Caudate nucleus (tissue), 63 donors: ENCODE measurements at places on chromosomes 16 and 17.

- DNase-seq = no peak
These were observed 44.8 kb downstream of the GLG1 start for GRCh38 chr16:74562117-74562516.

DNA sequence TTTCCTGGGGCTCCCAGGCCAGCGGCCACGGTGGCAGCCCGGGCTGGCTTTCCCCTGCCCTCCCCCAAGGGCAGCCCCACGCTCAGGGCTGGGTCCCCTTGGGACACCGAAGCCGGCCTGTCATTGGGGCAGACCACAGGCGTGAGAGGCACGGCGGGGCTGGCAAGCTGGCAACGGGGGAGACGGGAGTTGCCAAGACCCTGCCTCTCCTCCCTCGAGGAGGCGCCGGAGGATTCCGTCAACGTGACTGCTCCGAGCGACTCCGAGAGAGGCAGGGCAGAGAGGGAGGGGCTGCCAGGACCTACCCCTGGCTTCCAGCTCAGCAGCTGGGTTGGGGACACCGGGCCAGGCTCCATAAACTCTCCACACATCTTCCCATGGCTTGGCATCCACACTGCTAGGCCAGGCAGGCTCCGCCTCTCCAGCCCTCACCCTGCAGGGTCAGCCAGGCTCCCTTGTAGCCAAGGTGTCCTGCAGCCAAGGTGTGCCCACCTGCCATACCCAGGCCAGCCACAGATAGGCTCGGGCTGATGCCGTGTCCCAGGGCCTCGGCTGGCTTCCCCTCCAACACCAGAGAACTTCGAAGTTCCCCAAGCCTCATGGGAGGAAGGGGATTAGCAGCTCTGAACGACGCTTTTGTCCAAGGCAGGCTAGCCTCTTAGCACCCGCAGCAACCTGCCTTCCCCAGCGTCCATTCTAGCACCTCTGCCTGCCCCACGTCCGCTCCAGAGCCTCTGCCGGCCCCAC lies 25.5 kb downstream of the TIMM22 start:
- no peak for DNase-seq

GRCh38 chr16:69190598-69190997 lies 3.6 kb downstream of the SNTB2 start:
- no peak for DNase-seq

DNA sequence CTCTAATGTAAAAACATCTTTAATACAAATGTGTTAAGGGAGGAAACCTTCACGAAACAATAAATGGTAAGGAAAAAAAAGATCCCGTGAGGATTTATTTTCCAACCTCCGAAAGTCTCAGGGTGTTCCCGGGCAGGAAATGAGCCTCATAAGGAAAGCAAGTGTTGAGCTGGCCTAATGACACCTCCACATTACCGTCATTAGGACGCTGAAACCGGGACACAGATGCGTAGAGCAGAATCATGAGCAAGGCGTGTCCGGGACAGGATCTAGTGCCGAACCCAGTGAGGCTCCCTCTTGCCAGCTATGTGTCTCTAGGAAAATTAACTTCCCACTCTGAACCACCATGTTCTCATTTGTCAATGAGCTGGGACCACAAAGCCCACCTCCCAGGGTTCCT lies 22.7 kb upstream of the CYTH1 start:
- DNase-seq = no peak

- no peak for DNase-seq
These were observed 6.6 kb downstream of the ENDOV start for GRCh38 chr17:80421381-80422090.

DNA sequence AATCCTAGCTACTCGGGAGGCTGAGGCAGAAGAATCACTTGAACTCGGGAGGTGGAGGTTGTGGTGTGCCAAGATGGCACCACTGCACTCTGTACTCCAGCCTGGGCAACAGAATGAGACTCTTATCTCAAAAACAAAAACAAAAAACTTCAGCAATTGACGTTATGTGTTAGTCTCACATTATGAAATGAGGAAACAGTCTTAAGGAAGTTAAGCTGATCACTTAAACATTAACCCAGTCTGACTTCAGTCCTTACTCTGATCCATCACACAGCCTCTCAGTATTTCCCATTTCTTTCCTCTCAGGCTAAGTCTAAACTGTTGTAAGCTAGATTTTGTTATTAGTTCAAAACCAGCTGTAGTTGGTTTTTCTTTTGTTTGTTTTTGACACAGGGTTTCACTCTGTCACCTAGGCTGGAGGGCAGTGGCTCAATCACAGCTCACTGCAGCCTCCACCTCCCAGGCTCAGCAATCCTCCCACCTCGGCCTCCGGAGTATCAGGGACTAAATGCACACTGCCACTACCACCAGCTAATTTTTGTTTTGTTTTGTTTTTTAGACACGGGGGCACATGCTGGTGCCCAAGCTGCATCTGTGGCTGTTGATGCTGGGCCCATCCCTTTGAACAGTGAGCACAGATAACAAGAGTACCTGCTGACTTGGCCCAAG lies 6.3 kb downstream of the JPT1 start:
- no peak for DNase-seq

- DNase-seq = no peak
These were observed 24.2 kb downstream of the FAM20A start for GRCh38 chr17:68576811-68577496.

DNA sequence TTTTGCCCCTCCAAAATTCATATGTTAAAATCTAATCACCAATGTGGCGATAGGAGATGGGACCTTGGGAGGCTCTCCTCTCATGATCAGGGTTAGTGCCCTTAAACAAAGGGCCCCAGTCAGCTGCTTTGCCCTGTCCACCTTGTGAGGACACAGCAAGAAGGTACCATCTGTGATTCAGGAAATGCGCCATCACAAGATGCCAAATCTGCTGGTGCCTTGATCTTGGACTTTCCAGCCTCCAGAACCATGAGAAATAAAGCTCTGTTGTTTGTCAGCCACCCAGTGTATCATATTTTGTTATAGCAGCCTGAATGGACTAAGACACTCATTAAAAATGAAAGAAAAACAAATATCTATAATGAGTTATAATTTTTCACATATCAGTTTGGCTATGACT lies 63.0 kb upstream of the NKD1 start:
- no peak for DNase-seq

DNA sequence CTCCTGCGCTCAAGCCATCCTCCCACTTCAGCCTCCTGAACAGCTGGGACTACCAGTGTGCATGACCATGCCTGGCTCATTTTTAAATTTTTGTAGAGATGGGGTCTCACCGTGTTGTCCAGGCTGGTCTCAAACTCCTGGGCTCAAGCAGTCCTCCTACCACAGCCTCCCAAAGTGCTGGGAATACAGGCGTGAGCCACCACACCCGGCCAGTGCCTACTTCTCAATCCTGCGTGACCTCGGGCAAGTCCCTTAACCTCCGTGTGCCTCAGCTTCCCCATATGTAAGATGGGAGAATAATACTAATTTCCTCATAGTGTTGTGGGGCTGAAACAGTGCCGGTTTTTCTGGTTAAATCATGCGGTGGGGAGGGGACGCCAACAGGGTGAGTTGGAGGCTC lies 143.5 kb upstream of the CIBAR2 start:
- no peak for DNase-seq

GRCh38 chr17:29004081-29004692 lies 1.6 kb downstream of the SEZ6 start:
- no peak for DNase-seq

- no peak for DNase-seq
These were observed 25.3 kb upstream of the ZNF469 start for GRCh38 chr16:88357317-88358022.

- no peak for DNase-seq
These were observed 3.9 kb upstream of the SGCA start for GRCh38 chr17:50161911-50162288.

- no peak for DNase-seq
These were observed 6.7 kb downstream of the PLA2G15 start for GRCh38 chr16:68251832-68252231.

GRCh38 chr17:37465069-37465616 lies 24.5 kb upstream of the DUSP14 start:
- no peak for DNase-seq

- no peak for DNase-seq
These were observed 655 bp downstream of the HIRIP3 start for GRCh38 chr16:29994600-29995323.

- DNase-seq = peak; percentile 27
These were observed 123.8 kb downstream of the SMG6 start for GRCh38 chr17:2179615-2180295.

- DNase-seq = peak; percentile 30
These were observed at the start of gene GPRC5C for GRCh38 chr17:74431568-74432423. GPRC5C (plus strand) TSS chr17:74432088; CDS start chr17:74439777, 7,689 bp downstream.

DNA sequence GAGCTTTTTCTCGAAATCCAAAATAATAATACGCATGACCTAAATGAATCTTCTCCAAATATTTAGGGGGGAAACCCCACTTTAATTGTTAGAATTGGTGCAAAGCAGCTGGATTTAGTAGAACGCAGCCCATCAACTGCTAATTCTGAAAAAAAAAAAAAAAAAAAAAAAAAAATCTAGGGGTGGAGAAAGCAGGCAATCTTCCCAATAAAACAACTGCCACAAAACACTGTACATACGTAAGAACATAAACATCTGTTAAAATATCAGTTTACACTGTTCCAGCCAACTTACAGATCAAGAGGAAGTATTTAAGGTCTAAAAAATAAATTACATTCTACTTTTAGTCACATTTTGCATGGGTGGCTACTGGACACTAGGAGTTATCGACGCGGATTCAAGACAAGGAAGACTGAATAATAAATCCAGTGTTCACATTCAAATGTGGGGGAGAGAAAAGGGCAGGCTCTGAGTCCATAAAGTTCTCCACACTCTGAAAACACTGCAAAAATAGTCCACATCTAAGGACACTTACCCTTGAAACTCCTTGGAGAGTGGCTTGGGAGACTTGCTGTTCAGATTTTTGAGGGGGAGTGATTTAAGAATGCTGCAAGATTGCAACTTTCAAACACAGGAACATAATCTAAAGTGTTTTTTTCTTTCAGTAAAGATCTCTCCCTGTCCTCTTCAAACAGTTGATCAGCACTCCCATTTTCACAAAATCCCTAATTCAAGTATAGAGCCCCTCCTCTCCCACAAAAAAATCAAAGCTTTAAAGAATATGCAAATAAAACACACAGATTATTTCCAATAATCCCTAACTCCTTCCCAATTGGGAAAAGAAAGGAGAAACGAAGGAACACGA lies 1.3 kb downstream of the APPBP2 start:
- DNase-seq = no peak

DNA sequence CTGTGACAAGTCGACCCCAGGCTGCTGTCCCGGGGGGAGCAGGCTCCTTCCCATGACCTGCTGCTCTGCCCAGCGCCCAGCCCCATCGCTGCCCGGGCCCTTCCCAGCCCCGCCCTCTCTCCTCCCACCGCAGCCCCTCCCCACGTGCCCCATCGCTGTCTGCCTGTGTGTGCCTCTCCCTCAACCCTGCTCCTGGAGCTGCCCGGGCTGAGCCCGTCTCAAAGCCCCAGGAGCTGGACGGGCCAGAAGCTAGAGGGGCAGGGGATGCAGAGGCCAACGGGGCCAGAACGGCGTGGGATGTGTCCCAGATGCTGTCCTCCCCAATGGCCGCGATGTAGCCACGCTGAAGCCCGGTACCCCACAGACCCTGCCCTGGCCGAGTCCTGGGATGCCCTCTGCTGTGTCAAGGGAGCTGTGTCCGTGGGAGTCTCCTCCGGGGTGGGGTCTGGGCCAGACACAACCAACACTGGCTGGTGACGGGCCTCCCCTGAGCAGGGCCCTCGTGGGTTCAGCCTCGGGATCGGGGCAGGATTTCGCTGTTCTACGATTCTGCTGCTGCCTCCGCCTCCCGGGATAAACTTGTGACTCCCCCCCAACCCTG lies 118.2 kb upstream of the ZNF750 start:
- no peak for DNase-seq

DNA sequence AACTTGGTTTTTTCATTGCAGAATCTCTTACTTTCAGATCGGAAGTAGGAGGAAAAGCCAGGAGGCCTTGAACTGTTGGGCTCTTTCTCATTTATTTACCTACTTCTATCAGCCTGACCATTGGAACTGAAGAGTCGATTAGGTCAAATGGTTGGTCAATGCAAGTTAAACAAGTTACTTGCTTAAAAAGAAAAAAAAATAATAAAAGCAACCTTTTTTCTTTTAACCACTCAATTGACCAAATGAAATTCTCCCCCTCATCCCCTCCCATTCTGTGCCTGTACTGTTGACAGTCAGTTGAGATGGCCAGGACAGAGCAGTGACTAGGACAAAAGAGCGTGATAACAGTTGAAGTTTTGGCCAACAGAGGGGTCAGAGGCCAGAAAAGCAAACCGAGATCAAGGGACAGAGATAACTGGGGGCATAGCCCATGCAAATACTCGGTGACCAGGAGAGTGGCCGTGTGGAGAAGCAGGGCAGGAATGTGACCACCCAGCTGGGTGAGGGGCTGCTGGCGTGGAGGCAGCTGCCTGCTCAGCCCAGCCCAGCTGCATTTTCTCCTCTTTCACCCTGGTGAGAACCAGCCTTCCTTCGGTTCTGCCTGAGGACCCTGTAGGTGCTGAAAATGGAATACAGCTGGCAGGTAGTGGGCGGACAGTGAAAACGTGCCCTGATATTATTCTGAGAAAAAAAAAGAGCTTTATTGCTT lies 72.2 kb downstream of the HS3ST3B1 start:
- no peak for DNase-seq

DNA sequence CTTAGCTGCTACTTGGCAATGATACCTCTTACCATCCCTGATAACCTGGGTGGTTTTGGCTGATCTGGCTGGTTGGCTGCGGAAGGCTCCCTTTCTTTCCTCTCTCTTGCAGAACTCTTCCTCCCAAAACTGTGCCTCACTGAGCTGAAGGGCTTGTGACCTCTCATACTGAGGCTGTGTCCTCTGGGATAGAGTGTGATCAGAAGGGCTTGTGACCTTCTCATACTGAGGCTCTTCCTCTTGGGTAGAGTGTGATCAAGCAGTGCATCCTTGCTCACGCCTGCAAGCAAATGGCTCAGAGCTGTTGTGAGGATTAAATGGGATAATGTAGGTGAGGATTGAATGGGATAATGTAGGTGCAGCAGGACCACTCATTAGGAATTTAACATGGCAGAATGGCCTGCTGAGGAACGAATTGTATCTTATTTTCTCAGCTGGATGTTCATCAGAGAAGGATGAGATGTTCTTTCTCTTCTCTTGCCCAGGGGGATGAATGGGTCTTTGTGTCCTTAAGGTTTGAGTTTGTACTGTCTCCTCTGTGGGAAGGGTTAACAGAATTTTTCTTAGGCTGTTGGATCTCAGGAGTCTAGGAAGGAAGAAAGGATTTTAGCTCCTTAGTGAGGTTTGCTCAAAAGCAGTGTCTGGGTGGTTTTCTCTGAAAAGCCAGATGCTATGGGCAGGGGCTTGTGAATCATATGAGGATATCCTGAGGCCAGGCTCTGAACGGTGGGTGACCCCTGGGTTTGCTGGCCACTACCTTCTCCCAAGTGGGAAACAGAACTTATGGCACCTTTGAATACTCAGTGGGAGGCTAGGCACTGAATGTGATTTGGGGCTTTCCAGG lies 130.0 kb upstream of the HS3ST2 start:
- DNase-seq = no peak

- DNase-seq = no peak
These were observed 22.3 kb downstream of the ARHGAP27 start for GRCh38 chr17:45410144-45411091.
